ENCODE measurements at places on chromosomes 12 and 14. TPM values are rescaled to one million over a fixed set of nuclear protein-coding genes. Genes with fewer than 3 reads are reported as not detected.

The HCAR2 gene
- total RNA-seq = 3.8 TPM

The LHX5 gene
- total RNA-seq = not detected

DNA sequence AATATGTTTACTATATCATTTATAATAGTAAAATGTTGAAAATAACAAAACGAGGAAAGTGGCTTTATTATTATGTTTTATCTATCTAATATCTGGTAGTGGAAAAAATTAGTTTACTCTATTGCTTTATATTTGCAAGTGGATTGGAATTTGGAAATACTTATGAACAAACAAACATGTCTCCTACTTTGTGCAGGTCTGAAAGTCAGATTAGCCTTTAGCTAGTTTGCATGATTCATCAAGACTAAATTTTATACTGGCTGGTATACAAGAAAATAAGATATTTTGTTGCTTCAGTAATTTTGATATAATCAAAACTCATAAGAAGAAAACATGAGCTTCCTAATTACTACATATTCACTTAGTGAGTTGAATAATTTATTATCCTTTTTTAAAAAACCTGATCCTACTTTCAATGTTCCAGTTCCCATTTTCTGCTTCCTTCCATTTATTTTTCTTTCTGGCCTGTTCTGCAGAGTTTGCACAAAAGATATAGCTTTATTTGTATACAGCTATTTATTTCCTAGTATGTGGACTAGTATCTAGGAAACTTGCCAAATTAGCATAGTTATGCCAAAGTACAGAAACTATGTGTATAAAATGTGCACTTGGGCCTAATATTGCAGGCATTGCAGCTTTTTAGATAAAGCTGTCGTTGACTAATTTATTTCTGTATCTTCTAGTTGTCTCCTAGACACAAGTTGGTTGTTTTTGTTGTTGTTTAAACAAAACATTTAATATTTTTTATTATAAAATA is 122.0 kb downstream of the AKAP6 start:
- no peak for DNase-seq

The ACVR1B gene
- 9.5 TPM for total RNA-seq

The DDX47 gene
- 82.8 TPM for total RNA-seq

DNA sequence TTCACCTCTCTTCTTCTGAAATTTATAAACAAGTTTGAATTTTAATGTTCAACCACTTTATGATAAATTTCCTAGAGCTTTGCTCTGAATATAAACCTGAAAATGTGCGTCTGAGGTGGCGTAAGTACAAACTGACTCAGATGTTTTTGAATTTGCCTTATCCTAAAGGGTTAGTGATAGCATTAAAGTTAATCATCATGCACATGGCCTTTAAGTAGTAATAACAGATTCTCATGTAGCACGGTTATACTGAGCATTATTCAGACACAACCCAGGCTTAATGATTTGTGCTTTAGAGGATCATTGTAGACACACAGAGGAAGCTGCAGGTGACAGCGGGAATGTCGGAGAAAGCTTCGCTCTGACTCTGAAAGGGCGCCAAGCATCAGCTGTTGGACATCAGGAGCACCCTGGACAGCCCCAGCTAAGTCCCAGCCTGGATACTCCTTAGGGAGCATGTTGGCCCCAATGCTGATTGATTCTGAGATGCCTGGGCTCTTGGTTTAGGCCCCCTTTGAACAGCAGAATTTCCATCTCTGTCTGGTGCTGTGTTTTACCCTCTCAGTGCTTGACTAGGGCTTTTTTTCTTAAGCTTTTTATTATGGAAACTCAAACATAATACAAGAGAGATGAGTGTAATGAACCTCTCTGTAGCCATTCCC is 91.1 kb downstream of the PLXNC1 start:
- DNase-seq = no peak

GRCh38 chr14:59360923-59361794 is 104.0 kb downstream of the GPR135 start:
- DNase-seq = no peak

- DNase-seq = no peak
These were observed 123.1 kb upstream of the RASSF8 start for GRCh38 chr12:25835385-25835784.

- no peak for DNase-seq
These were observed 57.5 kb downstream of the PLEKHA5 start for GRCh38 chr12:19186722-19187661.

GRCh38 chr12:116043659-116044535 is 233.6 kb downstream of the MED13L start:
- no peak for DNase-seq

- no peak for DNase-seq
These were observed 56.1 kb upstream of the DDX11 start for GRCh38 chr12:31017535-31017934.

DNA sequence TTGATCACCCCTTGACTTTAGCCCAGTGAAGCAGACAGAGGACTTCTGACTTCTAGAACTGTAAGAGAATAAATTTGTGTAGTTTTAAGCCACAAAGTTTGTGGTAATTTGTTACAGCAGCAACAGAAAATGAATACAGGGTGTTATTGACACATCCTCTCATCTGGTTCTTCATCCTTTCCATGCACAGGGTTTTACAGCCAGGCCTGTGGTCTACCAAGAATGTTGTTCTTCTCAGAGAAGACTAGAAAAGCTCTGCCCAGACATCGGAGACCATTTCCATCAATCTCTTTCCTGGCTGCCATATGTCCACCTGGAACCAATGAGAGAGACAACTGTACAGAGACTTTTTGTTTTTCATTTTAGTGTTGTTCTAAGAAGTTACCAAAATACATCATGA is 308.2 kb upstream of the AMIGO2 start:
- no peak for DNase-seq

- no peak for DNase-seq
These were observed 86.5 kb upstream of the MANSC4 start for GRCh38 chr12:27866373-27867101.

DNA sequence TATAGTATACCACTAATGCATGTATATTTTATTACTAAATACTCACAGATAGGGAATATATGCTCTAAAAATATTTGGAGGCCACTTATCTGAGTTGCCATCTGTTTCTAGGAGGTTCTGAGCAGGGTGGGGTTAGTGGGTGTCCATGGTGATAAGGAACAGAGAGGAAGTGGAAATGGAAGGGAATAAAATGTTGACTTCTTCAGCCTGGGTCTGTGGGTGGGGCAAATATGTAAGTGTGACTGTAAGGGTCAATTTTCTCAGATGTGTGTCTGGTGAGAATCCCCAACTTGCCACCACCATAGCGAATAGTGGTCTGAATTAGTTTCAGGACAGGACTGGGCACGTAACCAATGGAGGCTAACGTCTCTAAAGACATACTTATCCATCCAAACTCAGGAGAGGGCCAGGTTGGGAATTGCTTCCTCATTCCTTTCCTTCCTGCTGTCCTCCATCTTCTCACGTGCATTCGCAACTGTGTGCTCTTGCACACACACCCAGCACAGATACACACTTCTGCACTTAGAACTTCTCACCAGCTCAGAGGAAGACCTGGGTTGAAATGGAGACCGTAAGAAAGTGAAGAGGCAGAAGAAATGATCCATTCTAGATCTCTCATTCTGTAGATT is 54.2 kb upstream of the GZMB start:
- DNase-seq = no peak

DNA sequence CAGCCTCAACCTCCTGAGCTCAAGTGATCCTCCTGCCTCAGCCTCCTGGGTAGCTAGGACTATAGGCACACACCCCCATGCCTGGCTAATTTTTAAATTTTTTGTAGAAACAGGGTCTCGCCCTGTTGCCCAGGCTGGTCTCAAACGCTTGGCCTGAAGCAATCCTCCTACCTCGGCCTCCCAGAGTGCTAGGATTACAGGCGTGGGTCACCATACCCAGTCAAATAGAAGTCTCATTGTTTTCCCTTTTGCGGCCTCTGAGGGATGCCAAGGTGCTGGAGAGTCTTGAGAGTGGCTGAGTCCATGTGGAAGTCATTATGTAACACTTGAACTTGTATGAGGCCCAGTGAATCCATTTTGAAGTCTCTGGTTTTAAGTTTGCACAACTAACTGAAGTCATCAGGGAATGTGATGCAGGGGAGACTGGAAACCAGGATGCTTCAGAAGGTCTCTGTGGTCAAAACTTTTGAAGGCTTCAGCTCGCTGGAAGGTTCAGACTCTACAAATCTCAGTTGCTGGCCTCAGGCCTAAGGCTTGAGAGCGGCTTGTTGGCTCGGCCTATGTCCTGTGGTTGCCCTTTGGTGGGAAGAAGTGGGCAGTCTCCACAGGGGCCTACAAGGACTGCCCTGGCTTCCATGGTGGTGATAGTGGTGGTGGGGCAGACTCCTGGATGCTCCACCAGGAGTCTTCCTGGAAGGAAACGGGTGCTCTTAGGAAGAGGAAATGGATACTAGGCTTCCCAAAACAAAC is 29.2 kb downstream of the GALNT16 start:
- DNase-seq = no peak

- no peak for DNase-seq
These were observed 383.0 kb downstream of the PCNX1 start for GRCh38 chr14:71290301-71290700.

GRCh38 chr14:64891839-64892375 is 12.2 kb upstream of the SPTB start:
- DNase-seq = no peak

- no peak for DNase-seq
These were observed 451.7 kb downstream of the NPAS3 start for GRCh38 chr14:33390335-33390734.

GRCh38 chr12:108821407-108822397 is 35.7 kb downstream of the SSH1 start:
- no peak for DNase-seq

DNA sequence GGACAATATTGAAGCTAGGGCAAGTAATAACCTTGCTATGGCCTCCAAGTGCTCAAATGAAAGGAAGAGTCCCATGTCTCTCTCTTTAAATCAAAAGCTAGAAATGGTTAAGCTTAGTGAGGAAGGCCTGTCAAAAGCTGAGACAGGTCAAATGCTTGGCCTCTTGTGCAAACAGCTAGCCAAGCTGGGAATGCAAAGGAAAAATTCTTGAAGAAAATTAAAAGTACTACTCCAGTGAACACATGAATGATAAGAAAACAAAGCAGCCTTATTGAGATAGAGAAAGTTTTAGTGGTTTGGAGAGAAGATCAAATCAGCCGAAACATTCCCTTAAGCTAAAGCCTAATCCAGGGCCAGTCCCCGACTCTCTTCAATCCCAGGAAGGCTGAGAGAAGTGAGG is 84.1 kb upstream of the PLEKHA5 start:
- DNase-seq = no peak

- no peak for DNase-seq
These were observed 14.7 kb downstream of the RIMBP2 start for GRCh38 chr12:130701402-130701744.

The CCDC177 gene
- total RNA-seq = 0.05 TPM

The RFX4 gene
- not detected for total RNA-seq

DNA sequence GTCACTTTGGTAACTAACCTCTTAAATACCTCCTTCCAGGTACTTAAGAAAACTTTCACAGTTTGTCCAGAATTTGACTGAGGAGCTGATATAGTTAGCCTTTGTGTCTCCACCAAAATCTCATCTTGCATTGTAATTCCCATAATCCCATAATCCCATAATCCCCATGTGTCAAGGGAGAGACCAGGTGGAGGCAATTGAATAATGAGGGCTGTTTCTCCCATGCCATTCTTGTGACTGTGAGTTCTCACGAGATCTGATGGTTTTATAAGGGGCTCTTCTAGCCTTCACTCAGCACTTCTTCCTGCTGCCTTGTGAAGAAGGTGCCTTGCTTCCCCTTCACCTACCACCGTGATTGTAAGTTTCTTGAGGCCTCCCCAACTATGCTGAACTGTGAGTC is 7.8 kb upstream of the NOVA1 start:
- no peak for DNase-seq

- no peak for DNase-seq
These were observed 339.3 kb downstream of the EGLN3 start for GRCh38 chr14:33611405-33612196.

- no peak for DNase-seq
These were observed 50.4 kb downstream of the PSMA6 start for GRCh38 chr14:35342489-35343010.

The ACOT6 gene
- not detected for total RNA-seq

DNA sequence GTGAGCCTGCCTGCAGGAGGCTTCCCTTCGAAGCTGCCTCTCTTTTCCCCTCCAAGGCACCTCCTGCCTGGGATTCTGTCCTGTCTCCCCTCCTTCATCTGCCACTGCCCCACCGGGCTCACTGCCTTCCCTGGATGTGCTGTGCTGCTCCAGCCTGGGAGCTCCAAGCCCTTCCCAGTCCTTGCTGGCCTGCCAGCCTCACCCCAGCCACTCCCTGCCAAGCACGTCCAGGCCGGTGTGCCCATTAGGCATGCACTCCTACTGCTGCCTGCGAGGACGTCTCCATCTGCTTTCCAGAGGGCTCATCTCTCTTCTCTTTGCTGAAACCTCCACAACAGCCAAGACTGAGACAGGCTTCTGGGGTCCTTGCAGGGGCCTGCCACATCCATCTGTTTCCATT is 8.4 kb upstream of the SLC25A47 start:
- DNase-seq = no peak

- DNase-seq = no peak
These were observed 454.1 kb upstream of the FLRT2 start for GRCh38 chr14:85075694-85076476.

The KRT75 gene
- not detected for total RNA-seq

The CRACR2A gene
- total RNA-seq = 6.2 TPM

- no peak for DNase-seq
These were observed 88.0 kb downstream of the PCNX1 start for GRCh38 chr14:70995211-70995610.

GRCh38 chr12:125083072-125083471 is 17.8 kb downstream of the AACS start:
- DNase-seq = no peak

The SPIC gene
- total RNA-seq = 0.42 TPM

The RIMBP2 gene
- 2.7 TPM for total RNA-seq

- peak; percentile 59 for DNase-seq
These were observed 80.1 kb upstream of the PDZRN4 start for GRCh38 chr12:41108032-41108431.

- no peak for DNase-seq
These were observed 7.9 kb downstream of the FOXN3 start for GRCh38 chr14:89408907-89409700.

The ASPG gene
- 2.2 TPM for total RNA-seq

GRCh38 chr12:2264651-2265232 is 212.0 kb downstream of the CACNA1C start:
- no peak for DNase-seq

The PYGL gene
- 30.5 TPM for total RNA-seq

GRCh38 chr14:37197421-37198272 is at the start of gene MIPOL1:
Gene MIPOL1, plus strand, starts transcription at chr14:37197937. Its CDS starts 49,952 bp downstream, at chr14:37247889.
- DNase-seq = peak; percentile 53

The PLEKHG3 gene
- 30.6 TPM for total RNA-seq

The LLPH gene
- total RNA-seq = 9.7 TPM

GRCh38 chr12:7834701-7835100 is 38.0 kb downstream of the SLC2A14 start:
- DNase-seq = no peak

The LRRC10 gene
- total RNA-seq = not detected

Data from urinary bladder (tissue), 4 donors.